Left lung (tissue), 14 donors: ENCODE measurements at places on chromosomes 2 and 18. TPM values are rescaled to one million over a fixed set of nuclear protein-coding genes. Genes with fewer than 3 reads are reported as not detected.

Gene NXPH2
- 1.1 TPM for polyA plus RNA-seq

Gene IRS1
- 43.5 TPM for polyA plus RNA-seq

Gene GPR45
- 0.17 TPM for polyA plus RNA-seq

DNA sequence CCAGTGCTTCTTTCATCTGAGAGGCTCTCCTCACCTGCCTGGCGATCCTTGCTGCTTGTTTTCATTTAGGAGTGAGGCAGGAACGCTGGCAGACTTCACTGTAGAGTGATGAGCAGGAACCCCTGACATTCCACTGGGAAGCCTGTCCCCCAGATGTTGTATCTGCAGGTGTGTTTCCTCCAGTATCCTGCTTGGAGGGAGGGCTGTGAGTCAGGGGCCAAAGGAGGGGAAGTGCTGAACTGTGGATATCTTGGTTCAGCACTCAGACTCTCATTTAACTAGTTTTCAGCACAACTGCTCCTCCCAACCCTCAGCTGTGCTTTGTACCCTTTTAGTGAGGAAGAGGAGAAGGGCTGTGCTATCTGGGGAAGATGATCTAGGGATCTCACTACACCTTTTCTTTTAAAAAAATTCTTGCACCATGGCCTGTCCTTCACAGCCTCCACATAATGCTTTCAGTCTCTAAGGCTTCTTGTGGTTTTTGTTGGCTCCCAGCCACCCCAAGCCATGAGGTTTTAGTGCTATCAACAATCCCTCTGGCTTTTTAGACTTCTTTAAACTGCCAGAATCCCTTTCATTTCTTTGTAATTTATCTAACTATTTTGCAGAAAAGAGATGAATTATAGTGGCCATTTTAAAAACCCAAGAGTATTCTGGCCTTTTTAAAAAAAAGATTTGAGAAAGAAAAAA, 11.2 kb downstream of the ANKAR start:
- H3K27me3 ChIP-seq: no peaks in the 10 kb centered on the region
- peaks cover 6% of the 10 kb centered on the region for H3K4me1 ChIP-seq
- H3K4me3 ChIP-seq: no peak overlapping the region
- H3K36me3 ChIP-seq: no peaks in the 10 kb centered on the region
- no peak for DNase-seq

Gene PAIP2B
- 9.5 TPM for polyA plus RNA-seq

Gene CREG2
- 0.38 TPM for polyA plus RNA-seq

Gene MLPH
- 3.4 TPM for polyA plus RNA-seq

Gene SERPINB3
- polyA plus RNA-seq: not detected

Gene VIT
- polyA plus RNA-seq: 0.09 TPM

GRCh38 chr2:41944220-41944880, 103.5 kb upstream of the PKDCC start:
- no peak overlapping the region for H3K27ac ChIP-seq
- no peak overlapping the region for H3K4me3 ChIP-seq

DNA sequence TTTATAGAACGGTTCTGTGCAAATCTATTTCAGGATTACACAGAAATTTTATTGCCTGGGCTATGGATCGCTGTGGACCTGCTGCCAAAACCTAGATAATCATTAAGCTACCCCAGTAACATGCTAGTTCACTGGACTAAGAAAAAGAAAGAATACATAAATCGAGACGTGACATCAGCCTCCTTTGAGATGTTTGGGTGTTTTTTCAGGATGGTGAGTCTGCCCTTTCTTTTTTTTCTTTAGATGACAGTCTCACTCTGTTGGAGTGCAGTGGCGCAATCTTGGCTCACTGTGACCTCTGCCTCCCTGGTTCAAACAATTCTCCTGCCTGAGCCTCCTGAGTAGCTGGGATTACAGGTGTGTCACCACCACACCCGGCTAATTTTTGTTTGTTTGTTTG, 52.0 kb downstream of the FHOD3 start:
- no peaks in the 10 kb centered on the region for H3K4me1 ChIP-seq
- peaks cover 9% of the 10 kb centered on the region for H3K27me3 ChIP-seq
- no peaks in the 10 kb centered on the region for H3K36me3 ChIP-seq
- H3K27ac ChIP-seq: no peak overlapping the region
- no peak overlapping the region for H3K4me3 ChIP-seq

DNA sequence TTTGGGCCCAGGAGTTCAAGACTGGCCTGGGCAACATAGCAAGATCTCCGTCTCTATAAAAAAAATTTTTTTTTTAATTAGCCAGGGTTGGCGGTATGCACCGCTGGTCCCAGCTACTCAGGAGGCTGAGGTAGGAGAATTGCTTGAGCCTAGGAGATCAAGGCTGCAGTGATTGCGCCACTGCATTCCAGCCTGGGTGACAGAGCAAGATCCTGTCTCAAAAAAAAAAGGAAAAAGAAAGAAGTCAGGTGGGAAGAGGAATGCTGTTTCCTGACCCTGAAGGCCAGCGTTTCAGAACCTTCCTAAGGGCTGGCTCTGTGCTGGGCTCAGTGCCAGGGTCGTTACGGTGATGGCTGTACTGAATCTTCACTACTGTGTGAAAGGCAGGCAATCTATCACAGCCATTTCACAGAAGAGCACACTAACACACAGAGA, 35.0 kb upstream of the AGAP1 start:
- DNase-seq: peak; percentile 45
- H3K4me3 ChIP-seq: no peak overlapping the region
- no peaks in the 10 kb centered on the region for H3K4me1 ChIP-seq
- H3K27ac ChIP-seq: no peak overlapping the region

DNA sequence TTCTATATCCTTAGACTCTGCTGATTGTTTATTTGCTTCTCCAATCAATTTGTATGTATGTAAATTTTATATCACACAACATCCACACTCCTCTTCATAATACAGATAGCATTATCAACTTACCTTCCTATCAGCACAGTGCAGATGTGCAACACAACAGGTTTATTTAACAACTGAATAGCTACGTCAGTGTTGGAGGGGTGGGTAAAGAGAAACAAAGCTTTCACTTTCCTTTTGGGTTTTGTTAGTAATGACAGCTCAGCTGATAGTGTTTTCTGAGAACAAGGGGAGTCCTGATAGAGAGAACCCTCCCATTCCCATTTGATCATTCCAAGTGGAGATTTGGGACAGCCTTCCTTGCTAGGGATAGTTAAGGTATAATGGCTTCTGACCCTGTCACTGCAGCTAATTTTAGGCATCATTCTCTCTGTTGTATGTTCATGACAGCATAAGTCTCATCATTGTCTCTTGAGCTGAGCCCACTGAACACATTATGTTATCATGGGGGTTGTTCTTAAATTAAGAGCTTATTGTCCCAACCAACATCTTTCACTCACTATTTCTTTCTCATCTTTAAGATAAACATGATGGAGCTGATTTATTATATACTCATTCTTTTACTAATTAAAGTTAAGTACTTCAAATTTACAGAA, 227.7 kb downstream of the GPD2 start:
- H3K27me3 ChIP-seq: no peaks in the 10 kb centered on the region
- no peak overlapping the region for H3K27ac ChIP-seq
- H3K4me1 ChIP-seq: no peaks in the 10 kb centered on the region
- no peak for DNase-seq

- no peak for DNase-seq
- H3K36me3 ChIP-seq: no peaks in the 10 kb centered on the region
- H3K4me3 ChIP-seq: no peak overlapping the region
- no peaks in the 10 kb centered on the region for H3K4me1 ChIP-seq
- H3K27me3 ChIP-seq: no peaks in the 10 kb centered on the region
Measured at GRCh38 chr2:105933906-105934305, 189.2 kb downstream of the NCK2 start.

Gene PLCD4
- polyA plus RNA-seq: 11.8 TPM

Gene STEAP3
- polyA plus RNA-seq: 1.9 TPM

DNA sequence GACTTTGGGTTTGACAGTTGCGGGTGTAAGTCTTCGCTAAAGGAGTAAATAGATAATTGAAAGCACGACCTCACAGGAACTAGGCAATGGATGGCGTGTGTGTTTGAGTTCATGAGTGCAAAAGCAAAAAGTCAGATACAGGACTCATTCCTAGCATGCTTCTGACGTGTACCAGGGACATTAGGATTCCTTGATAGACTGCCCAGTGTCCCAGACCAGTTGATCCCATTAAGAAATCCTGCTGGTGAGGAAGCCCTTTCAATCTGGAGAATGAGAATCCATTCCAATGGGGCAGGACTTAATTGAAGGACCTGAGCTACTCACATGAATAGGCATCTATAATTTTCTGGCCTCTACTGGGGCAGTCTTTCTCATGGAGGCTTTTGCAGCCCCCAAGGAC, 235.4 kb downstream of the RAD51AP2 start:
- no peak for DNase-seq
- H3K27me3 ChIP-seq: no peaks in the 10 kb centered on the region
- no peaks in the 10 kb centered on the region for H3K4me1 ChIP-seq
- no peak overlapping the region for H3K27ac ChIP-seq

DNA sequence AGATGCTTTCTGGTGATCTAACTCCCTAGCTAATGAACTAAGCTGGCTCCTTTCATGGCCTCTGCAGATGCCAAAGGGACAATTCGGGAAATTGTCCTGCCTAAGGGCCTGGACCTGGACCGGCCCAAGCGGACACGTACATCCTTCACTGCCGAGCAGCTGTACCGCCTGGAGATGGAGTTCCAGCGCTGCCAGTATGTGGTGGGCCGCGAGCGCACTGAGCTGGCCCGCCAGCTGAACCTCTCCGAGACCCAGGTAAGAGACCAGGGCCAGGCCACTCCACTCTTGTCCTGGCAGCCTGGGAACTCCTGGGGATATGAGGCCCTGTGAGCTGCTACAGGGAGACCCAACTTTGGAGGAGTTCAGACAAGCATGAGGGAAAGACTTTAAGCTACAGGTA, 14.7 kb upstream of the ATP6V1B1 start:
- no peak for DNase-seq
- H3K4me3 ChIP-seq: no peak overlapping the region
- H3K27me3 ChIP-seq: no peaks in the 10 kb centered on the region

- no peak for DNase-seq
- H3K27me3 ChIP-seq: no peaks in the 10 kb centered on the region
Measured at GRCh38 chr2:62884514-62884913, 166.1 kb upstream of the OTX1 start.

Gene KIF5C
- 27.4 TPM for polyA plus RNA-seq

Gene ADRA2B
- polyA plus RNA-seq: 1.4 TPM

GRCh38 chr2:170878066-170878465, 51.0 kb upstream of the GORASP2 start:
- DNase-seq: no peak
- no peaks in the 10 kb centered on the region for H3K27me3 ChIP-seq
- H3K36me3 ChIP-seq: no peaks in the 10 kb centered on the region
- no peak overlapping the region for H3K4me3 ChIP-seq
- no peak overlapping the region for H3K27ac ChIP-seq

DNA sequence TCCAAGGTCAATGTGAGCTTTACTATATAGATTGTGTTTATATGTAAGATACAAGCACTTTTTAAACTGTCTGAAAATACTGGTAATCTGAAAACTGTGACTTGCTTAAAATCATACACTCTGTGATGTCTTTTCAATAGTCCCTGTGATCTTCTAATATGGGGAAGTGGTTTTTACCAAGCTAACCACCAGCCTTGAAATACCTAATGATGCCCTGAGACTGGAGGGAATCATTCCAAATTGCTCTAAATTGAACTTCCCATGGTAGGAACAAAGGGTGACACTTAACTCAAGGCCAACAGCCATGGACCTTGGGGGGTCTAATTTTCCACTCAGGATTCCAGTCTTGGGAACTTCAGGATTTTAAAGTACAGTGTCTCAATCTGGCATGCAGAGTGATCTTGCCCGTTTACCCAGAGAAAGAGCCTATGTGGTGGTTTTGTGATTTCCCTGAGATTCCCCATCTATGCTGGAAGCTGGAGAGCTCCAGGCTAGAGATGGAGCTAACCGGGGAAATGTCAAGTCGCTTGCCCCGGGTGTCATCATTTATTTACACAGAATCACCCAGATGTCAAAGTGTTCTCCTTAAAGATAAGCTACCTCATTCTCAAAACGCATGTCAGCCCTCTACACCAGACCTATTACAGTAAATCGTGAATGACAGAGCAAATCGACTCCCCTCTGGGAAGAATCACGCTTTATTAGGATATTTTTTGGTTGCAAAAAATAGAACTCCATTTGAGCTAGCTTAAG, 198.5 kb downstream of the SP3 start:
- H3K27ac ChIP-seq: no peak overlapping the region
- H3K4me1 ChIP-seq: no peaks in the 10 kb centered on the region
- DNase-seq: no peak
- no peak overlapping the region for H3K4me3 ChIP-seq
- no peaks in the 10 kb centered on the region for H3K36me3 ChIP-seq

Gene FTCDNL1
- 0.09 TPM for polyA plus RNA-seq

GRCh38 chr2:23782126-23782525, 144.8 kb downstream of the ATAD2B start:
- H3K27ac ChIP-seq: no peak overlapping the region
- H3K4me1 ChIP-seq: no peaks in the 10 kb centered on the region
- no peak for DNase-seq
- H3K4me3 ChIP-seq: no peak overlapping the region

DNA sequence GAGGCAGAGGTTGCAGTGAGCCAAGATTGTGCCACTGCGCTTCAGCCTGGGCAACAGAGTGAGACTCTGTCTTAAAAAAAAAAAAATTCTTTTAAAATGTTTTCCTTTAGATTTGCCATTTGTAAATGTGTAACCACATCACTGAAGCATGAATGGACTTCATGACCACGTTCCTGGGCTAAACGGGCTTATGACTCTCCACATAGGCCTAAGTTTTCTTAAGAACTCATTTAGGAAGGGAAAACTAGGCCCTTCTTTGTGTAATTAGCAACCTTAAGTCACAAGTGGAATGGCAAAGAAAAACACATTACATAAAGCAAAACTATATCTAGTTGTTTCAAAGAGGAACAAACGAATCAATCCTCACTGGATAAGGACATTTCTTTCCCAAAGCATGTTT, 99.5 kb downstream of the MEIS1 start:
- H3K4me3 ChIP-seq: no peak overlapping the region
- H3K27ac ChIP-seq: no peak overlapping the region
- no peak for DNase-seq
- no peaks in the 10 kb centered on the region for H3K36me3 ChIP-seq
- H3K4me1 ChIP-seq: no peaks in the 10 kb centered on the region
- no peaks in the 10 kb centered on the region for H3K27me3 ChIP-seq

Gene ARHGEF33
- 3.2 TPM for polyA plus RNA-seq

Gene TBR1
- polyA plus RNA-seq: 0.04 TPM

Gene UCN
- polyA plus RNA-seq: 2.0 TPM

GRCh38 chr2:72981536-72981935, 64.2 kb downstream of the EMX1 start:
- no peaks in the 10 kb centered on the region for H3K36me3 ChIP-seq

- H3K36me3 ChIP-seq: no peaks in the 10 kb centered on the region
- no peak overlapping the region for H3K4me3 ChIP-seq
- H3K27ac ChIP-seq: no peak overlapping the region
- H3K27me3 ChIP-seq: no peaks in the 10 kb centered on the region
- no peaks in the 10 kb centered on the region for H3K4me1 ChIP-seq
Measured at GRCh38 chr2:161273038-161273760, 35.0 kb upstream of the PSMD14 start.
